ENCODE measurements at places on chromosomes 13 and 19.

DNA sequence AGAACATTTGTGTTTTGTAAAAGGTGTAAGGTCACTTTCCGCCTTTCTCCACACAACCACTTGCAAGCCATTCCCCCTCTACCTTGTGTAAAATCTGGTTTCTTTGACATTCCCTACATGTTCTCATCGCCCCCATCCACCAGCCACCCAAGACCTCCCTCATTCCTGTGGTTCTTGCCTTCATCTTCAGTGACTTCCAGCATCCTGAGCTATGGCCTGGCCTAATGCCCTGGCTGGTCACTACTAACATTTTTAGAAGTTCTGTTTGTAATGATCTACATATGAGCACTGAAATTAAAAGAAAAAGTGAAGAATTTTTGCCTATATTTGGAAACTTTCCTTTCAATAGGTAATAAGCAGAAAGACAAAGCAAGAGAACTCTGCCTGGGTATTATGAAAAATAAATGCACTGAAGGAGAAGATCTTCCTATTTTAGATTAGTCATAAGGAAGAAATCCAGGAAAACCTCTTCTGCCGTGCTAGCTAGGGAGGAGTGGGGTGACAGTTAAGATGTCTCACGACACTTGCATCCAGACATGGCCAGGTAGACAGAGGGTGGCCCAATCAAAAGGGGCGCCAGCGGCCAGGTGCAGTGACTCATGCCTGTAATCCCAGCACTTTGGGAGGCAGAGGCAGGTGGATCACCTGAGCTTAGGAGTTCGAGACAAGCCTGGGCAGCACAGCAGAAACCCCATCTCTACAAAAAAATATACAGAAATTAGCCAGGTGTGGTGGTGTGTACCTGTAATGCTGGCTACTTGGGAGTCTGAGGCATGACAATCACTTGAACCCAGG lies 28.1 kb upstream of the MPHOSPH8 start:
- H3K36me3 ChIP-seq: no peaks in the 10 kb centered on the region
- H3K4me3 ChIP-seq: no peak overlapping the region
- no peak overlapping the region for H3K27ac ChIP-seq
- H3K4me1 ChIP-seq: peaks cover 7% of the 10 kb centered on the region
- no peak for DNase-seq
- peaks cover 6% of the 10 kb centered on the region for H3K27me3 ChIP-seq

GRCh38 chr19:16381756-16382401 lies 57.3 kb downstream of the KLF2 start:
- H3K27me3 ChIP-seq: no peaks in the 10 kb centered on the region
- H3K36me3 ChIP-seq: peaks cover 23% of the 10 kb centered on the region
- H3K4me3 ChIP-seq: no peak overlapping the region

DNA sequence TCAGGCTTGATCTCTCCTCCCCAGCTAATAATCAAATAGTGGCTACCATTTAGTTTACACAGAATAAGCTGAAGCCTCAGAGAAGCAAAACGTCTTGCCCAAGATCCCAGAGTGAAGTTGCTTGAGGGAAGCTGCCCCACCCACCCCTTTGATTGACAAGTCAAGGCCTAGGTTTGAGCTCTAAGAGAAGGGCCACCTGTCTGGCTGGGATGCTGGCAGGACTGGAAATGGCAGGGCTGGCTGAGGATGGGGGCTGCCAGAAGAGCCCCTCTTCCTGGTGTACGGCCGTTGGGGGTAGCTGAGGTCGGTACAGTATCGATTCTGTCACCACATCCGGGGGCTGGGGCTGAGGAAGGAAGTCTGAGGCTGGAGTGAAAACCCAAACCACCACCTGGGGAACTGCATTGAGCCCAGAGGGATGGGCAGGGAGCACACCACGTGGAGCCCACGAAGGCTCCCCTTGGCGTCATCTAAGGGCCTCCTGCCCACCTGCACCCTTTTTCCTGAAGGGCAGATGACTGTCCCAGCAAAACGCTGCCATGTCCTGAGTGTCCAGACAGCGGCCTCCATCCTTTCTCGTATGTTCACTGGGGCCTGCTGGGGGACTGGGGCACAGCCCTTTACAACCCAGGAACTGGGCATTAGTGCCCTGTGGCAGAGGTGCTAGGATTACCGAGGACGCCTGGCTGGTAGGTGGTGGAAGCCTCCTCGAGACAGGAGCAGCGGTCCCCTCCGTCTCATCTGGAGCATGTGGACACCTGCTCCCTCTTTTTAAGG lies 1.4 kb upstream of the PRKD2 start:
- H3K4me1 ChIP-seq: peaks cover 39% of the 10 kb centered on the region
- DNase-seq: peak; percentile 60
- peaks cover 27% of the 10 kb centered on the region for H3K36me3 ChIP-seq
- H3K27ac ChIP-seq: peak overlapping the region; percentile 89
- H3K27me3 ChIP-seq: no peaks in the 10 kb centered on the region

DNA sequence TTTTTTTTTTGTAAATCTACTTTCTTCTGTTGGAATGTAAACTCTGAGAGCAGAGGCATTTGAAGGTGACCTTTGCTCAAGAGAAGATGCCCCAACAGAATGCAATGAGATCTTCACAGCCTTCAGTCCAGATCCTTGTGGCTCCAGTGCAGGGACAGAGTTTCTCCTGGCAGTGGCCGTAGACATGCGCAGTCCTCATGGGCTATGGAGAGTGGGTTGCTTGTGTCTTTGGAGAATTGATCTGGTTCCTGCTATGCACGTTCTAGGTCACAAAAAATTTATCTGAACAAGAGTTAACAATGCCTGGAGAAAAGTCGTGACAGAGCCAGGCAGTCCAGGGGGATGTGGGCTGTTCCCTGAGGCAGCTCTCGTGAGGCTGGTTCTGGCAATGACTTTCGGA lies 30.1 kb downstream of the TMEM255B start:
- no peak overlapping the region for H3K27ac ChIP-seq
- H3K4me1 ChIP-seq: no peaks in the 10 kb centered on the region
- no peak for DNase-seq
- H3K4me3 ChIP-seq: no peak overlapping the region
- H3K27me3 ChIP-seq: no peaks in the 10 kb centered on the region

DNA sequence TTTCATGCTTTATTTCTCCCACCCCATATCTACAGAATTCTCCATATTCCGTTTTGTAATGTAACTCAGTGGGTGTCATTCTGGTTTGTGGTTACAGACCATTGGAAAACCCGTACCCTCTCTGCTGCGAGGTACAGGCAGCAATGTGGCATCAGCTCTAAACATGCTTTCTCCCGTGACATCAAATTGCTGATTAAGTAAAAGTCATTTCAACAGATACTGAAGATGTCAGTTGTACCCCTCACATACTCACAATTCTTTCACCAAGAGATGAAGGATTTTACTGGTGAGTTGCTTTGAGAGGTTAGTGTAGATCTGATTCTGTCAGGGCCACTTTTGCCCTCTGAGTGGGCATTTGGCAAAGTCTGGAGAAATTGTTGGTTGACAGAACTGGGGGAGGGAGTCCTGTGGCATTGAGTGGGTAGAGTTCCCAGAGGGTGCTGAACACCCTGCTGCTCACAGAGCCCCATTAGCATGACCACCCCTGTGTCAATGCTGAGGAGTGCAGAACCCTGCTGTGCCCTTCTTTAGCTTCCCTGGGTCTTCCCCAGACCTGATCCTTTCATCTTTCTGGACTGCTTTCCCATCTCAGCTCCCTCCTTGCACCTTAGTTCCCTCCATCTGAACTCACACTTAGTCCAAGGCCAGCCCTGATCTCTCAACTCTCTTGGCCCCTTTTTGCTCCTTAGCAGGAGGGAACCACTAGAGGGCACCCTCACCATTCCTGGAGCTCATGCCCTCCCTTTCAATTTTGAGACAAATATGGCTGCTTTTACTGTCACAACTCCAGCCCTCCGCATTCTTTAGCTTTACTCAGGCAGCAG lies 39.9 kb upstream of the CEACAM8 start:
- no peak for DNase-seq
- no peaks in the 10 kb centered on the region for H3K36me3 ChIP-seq
- no peaks in the 10 kb centered on the region for H3K27me3 ChIP-seq
- H3K27ac ChIP-seq: no peak overlapping the region
- no peak overlapping the region for H3K4me3 ChIP-seq
- no peaks in the 10 kb centered on the region for H3K4me1 ChIP-seq

DNA sequence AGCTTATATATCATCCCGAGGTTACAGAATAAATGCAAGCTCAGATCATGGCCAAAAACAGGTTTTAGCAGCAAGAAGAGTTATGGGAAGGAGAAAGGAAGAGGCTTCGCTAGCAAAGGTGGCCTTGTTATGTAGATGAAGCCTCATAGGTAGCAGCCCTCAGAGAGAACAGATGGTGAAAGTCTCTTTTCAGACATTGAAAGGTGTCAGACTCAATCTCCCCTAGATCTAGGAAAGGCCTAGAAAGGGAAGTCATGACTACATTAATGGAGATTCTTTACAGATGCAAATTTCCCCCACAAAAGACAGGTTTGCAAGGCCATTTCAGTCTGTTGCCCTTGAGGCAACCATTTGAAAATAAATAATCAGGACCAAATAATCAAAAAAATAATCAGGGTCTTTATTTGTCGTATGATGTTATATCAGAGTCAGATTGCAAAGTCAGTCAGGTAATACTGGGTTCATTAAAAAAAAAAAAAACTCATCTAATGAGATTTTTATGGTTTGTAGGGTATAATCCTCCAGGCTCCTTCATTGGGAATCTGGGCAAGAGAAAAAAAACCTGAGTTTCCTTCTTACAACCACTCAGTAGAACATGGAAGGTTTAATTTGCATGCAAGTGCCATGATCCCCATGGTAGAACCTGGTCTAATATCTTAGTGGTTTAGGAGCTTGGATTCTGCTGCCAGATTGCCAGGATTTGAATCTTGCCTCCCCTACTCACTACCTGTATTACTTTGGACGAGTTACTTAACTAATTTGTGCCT lies 50.8 kb upstream of the HTR2A start:
- H3K27me3 ChIP-seq: no peaks in the 10 kb centered on the region
- H3K4me1 ChIP-seq: no peaks in the 10 kb centered on the region
- no peaks in the 10 kb centered on the region for H3K36me3 ChIP-seq
- DNase-seq: no peak
- H3K4me3 ChIP-seq: no peak overlapping the region
- H3K27ac ChIP-seq: no peak overlapping the region

DNA sequence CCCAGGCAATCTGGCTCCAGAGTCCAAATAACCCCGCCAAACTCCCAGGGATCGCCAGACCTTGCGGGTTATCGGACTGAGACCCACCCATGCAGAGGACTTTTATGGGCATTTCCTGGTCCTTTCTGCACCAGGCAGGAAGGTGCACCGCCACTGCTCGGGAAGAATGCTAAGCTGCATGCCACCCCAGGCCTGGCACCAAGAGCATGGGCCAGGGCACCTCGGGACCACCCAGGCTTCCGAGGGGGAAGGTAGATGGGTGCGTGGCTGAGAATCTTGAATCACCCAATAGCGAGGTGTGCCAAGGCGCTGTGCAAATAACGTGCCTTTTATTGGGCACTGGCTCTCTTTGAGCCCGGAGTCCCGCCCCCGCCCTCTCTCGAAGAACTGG lies 422 bp upstream of the ZNF575 start:
- no peaks in the 10 kb centered on the region for H3K27me3 ChIP-seq
- peak; percentile 25 for DNase-seq
- H3K4me3 ChIP-seq: peak overlapping the region; percentile 70
- no peaks in the 10 kb centered on the region for H3K36me3 ChIP-seq

GRCh38 chr19:52963247-52963618 lies 552 bp upstream of the ZNF816 start:
- peaks cover 17% of the 10 kb centered on the region for H3K4me1 ChIP-seq
- DNase-seq: no peak
- H3K36me3 ChIP-seq: peaks cover 17% of the 10 kb centered on the region
- no peaks in the 10 kb centered on the region for H3K27me3 ChIP-seq
- peak overlapping the region; percentile 65 for H3K27ac ChIP-seq

- H3K27me3 ChIP-seq: no peaks in the 10 kb centered on the region
- H3K27ac ChIP-seq: no peak overlapping the region
- no peaks in the 10 kb centered on the region for H3K36me3 ChIP-seq
Measured at GRCh38 chr13:43244481-43244880, 221.1 kb downstream of the DNAJC15 start.

- H3K36me3 ChIP-seq: peaks cover 12% of the 10 kb centered on the region
- H3K4me3 ChIP-seq: no peak overlapping the region
- DNase-seq: no peak
- no peaks in the 10 kb centered on the region for H3K4me1 ChIP-seq
Measured at GRCh38 chr19:45356760-45357444, 13.5 kb downstream of the ERCC2 start.

GRCh38 chr13:75151081-75151643 lies 330.8 kb downstream of the TBC1D4 start:
- no peaks in the 10 kb centered on the region for H3K36me3 ChIP-seq
- no peak for DNase-seq
- no peak overlapping the region for H3K4me3 ChIP-seq

GRCh38 chr13:77033717-77034302 lies 6.9 kb upstream of the FBXL3 start:
- H3K27ac ChIP-seq: no peak overlapping the region
- H3K27me3 ChIP-seq: no peaks in the 10 kb centered on the region
- no peaks in the 10 kb centered on the region for H3K4me1 ChIP-seq

GRCh38 chr13:21613791-21614190 lies 9.8 kb upstream of the MICU2 start:
- no peak for DNase-seq
- H3K4me3 ChIP-seq: no peak overlapping the region
- H3K27me3 ChIP-seq: peaks cover 4% of the 10 kb centered on the region
- H3K36me3 ChIP-seq: no peaks in the 10 kb centered on the region

GRCh38 chr13:89554801-89555200 lies 1792.7 kb upstream of the MIR17HG start:
- no peak overlapping the region for H3K4me3 ChIP-seq
- H3K4me1 ChIP-seq: no peaks in the 10 kb centered on the region
- H3K27ac ChIP-seq: no peak overlapping the region
- H3K27me3 ChIP-seq: no peaks in the 10 kb centered on the region
- DNase-seq: no peak

- peaks cover 4% of the 10 kb centered on the region for H3K27me3 ChIP-seq
- DNase-seq: no peak
- H3K4me3 ChIP-seq: no peak overlapping the region
Measured at GRCh38 chr13:36436811-36437210, 4.5 kb downstream of the CCNA1 start.

- H3K4me3 ChIP-seq: no peak overlapping the region
- H3K4me1 ChIP-seq: no peaks in the 10 kb centered on the region
- no peaks in the 10 kb centered on the region for H3K27me3 ChIP-seq
- no peak overlapping the region for H3K27ac ChIP-seq
- no peak for DNase-seq
Measured at GRCh38 chr13:51331354-51331861, 8.1 kb upstream of the SERPINE3 start.

DNA sequence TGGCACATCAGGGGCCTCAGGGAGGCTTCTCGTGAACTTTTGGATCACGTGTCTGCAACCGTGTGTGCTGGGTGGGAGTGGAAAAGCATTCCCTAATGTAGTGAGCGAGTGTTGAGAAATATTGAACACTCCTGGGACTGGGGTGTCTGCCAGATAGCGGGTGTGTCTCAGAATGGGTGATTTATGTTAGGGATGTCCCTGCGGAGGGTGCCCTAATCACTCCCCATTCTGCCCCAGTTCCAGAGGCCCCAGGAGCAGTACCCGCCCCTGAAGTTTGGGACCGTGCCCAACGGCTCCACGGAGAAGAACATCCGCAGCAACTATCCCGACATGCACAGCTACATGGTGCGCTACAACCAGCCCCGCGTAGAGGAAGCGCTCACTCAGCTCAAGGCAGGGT lies 24.2 kb upstream of the GRWD1 start:
- no peak overlapping the region for H3K27ac ChIP-seq
- no peaks in the 10 kb centered on the region for H3K36me3 ChIP-seq
- H3K4me1 ChIP-seq: no peaks in the 10 kb centered on the region
- no peaks in the 10 kb centered on the region for H3K27me3 ChIP-seq
- H3K4me3 ChIP-seq: no peak overlapping the region

GRCh38 chr19:41098762-41099161 lies 10.5 kb downstream of the CYP2A13 start:
- H3K36me3 ChIP-seq: no peaks in the 10 kb centered on the region
- DNase-seq: no peak
- no peak overlapping the region for H3K4me3 ChIP-seq
- H3K4me1 ChIP-seq: no peaks in the 10 kb centered on the region

Data from effector memory CD4-positive, alpha-beta T cell (primary cell).